ENCODE measurements at places on chromosomes 13 and 19.

DNA sequence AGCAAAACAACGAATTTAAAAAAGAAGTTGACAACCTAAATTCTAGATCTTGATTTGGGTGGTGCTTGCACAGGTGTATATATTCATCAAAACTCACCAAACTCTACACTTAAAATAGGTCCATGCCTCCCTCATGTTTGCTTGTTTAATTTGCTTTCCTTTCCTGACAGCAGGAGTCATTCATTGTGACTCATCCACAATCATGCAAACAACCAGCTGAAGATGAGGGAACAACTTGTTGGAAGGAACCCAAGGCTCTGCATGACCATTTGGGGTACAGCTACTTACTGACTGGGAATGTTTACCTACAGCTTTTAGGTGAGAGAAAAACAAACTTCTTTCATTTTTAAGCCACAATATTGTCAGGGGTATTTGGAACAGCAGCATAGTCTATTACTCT is 96.6 kb downstream of the RXFP2 start:
- no peak overlapping the region for H3K27ac ChIP-seq
- no peaks in the 10 kb centered on the region for H3K36me3 ChIP-seq
- H3K4me3 ChIP-seq, result no peak overlapping the region
- DNase-seq, result no peak
- H3K27me3 ChIP-seq, result no peaks in the 10 kb centered on the region

- no peak overlapping the region for H3K4me3 ChIP-seq
- H3K4me1 ChIP-seq, result no peaks in the 10 kb centered on the region
- peaks cover 44% of the 10 kb centered on the region for H3K36me3 ChIP-seq
- DNase-seq, result no peak
- H3K27ac ChIP-seq, result no peak overlapping the region
Measured at GRCh38 chr13:99528547-99528946, 27.3 kb downstream of the TM9SF2 start.

GRCh38 chr13:77985866-77986636 is 67.4 kb upstream of the EDNRB start:
- H3K4me3 ChIP-seq, result no peak overlapping the region
- no peaks in the 10 kb centered on the region for H3K4me1 ChIP-seq
- DNase-seq, result no peak
- no peak overlapping the region for H3K27ac ChIP-seq
- no peaks in the 10 kb centered on the region for H3K27me3 ChIP-seq

- H3K4me1 ChIP-seq, result peaks cover 14% of the 10 kb centered on the region
- peaks cover 3% of the 10 kb centered on the region for H3K36me3 ChIP-seq
- H3K27me3 ChIP-seq, result no peaks in the 10 kb centered on the region
Measured at GRCh38 chr19:1875646-1876495, 9.4 kb downstream of the ABHD17A start.

- no peak overlapping the region for H3K27ac ChIP-seq
- H3K4me1 ChIP-seq, result no peaks in the 10 kb centered on the region
- H3K27me3 ChIP-seq, result no peaks in the 10 kb centered on the region
- H3K36me3 ChIP-seq, result no peaks in the 10 kb centered on the region
- H3K4me3 ChIP-seq, result no peak overlapping the region
Measured at GRCh38 chr13:105395041-105395440, 1140.4 kb downstream of the EFNB2 start.
